ENCODE measurements at places on chromosomes 16 and 17. TPM values are rescaled to one million over a fixed set of nuclear protein-coding genes. Genes with fewer than 3 reads are reported as not detected.

The PGAP3 gene
- 3.9 TPM for total RNA-seq

The SPATA32 gene
- not detected for total RNA-seq

The ATP2A1 gene
- total RNA-seq = 0.39 TPM

The GGA3 gene
- total RNA-seq = 23.7 TPM

The NPIPA2 gene
- not detected for total RNA-seq

The CLEC10A gene
- not detected for total RNA-seq

The COX6A2 gene
- total RNA-seq = not detected

The AGRP gene
- not detected for total RNA-seq

The OXLD1 gene
- total RNA-seq = 34.2 TPM

The ADAMTS18 gene
- not detected for total RNA-seq

Measured in hair follicular keratinocyte (primary cell).